Caudate nucleus (tissue), 63 donors: ENCODE measurements at places on chromosomes 5 and 9.

- DNase-seq, result no peak
Measured at GRCh38 chr5:147481376-147481775, 28.5 kb downstream of the DPYSL3 start.

GRCh38 chr9:111833941-111834340, 39.2 kb upstream of the SHOC1 start:
- no peak for DNase-seq

GRCh38 chr9:83937861-83938455, 16.7 kb upstream of the KIF27 start:
- DNase-seq, result no peak

DNA sequence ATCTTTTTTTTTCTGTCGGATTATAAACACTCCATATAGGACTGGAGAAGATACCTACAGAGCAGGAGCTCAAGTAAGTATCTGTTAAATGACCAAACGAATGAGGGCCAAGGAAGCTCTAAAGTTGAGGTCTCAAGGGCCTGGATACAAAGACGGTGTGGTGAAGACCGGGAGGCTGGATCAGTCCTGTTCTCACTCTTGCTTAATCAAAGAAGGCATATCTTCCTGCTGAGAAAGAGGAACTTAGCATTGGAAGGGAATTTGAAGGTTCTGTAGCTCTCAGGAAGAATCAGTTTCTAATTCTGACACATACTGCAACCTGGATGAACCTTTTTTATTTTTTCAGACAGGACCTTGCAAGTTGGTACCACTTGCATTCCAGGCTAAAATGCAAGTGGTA, 28.3 kb upstream of the PAX5 start:
- DNase-seq, result no peak

DNA sequence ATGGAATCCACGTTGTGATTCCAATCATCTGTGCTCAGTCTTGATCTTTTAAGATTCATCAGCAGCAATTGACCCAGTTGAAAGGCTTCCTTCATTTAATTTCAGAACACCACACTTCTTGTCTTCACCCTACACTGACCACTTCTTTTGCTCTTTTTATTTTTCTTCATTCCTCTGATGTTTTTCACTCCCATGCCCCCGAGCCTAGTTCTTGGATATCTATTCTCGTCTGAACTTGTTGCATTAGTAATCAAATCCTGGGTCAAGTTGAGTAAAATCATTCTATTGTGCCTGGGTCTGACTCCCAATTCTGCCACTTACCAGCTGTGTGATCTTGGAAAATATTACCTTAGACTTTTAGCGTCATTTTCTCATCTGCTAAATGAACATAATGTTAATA, 356.5 kb downstream of the CDH12 start:
- DNase-seq, result no peak

DNA sequence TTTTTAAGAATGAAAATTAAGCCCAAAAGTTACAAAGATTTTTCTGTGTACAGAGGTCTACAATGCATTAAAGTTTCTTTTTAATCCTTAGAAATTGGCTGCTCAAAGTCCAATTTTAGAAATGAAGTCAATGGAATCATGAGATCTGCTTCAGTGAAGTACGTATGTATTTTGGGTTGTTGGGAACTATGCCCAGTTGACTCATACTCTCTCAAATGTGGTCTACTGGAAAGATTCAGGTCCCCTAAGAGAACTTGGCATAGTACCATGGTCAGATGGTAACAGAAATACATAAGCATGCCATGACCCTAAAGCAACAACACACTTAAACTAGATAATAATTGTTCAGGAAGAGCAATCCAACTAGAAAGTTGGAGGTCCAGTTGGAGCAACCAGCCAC, 23.0 kb downstream of the FBLL1 start:
- DNase-seq, result no peak

- no peak for DNase-seq
Measured at GRCh38 chr5:168877132-168877892, 298.1 kb upstream of the PANK3 start.

DNA sequence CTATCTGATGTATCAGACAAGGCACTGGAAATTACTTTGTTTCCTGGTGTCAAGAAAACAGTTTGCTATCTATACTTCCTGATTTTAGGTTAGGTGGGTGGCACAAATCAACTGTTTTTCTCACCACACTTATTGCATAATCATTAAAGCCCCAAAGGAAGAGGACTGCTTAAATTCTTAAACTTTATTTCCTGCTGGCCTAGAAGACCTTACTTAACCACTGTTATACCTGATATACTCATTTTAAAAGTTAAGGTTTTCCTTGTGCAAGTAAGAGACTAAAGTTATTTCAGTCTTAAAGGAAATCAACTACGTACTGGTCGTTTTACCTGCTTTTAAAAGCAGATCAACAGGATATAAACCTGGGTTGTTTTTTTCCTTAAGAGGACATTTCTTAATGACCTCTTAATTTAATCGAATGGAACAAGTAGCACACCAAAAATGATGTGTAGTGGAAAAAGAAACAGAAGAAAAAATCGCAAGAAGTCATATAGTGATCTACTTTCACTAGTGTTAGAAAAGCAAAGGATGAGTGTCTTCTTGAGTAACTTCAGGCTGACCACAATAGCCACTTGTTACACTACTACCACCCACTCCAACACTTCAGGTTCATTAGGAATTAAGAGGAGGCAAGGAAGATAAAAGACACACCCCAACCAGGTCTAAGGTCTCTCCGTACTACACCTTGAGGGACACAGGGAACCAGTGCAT, 974 bp downstream of the CLINT1 start:
- no peak for DNase-seq

GRCh38 chr9:131442351-131442750, 48.5 kb downstream of the PRRC2B start:
- DNase-seq, result no peak
